Activated CD4-positive, alpha-beta T cell treated with anti-CD3 and anti-CD28 coated beads, Interleukin-2, amount 10 ng/mL, durations not matched to agents 24 days and 14 days (primary cell): ENCODE measurements at places on chromosomes 3 and 15. TPM values are rescaled to one million over a fixed set of nuclear protein-coding genes. Genes with fewer than 3 reads are reported as not detected.

- peaks cover 33% of the 10 kb centered on the region for H3K27me3 ChIP-seq
- peak overlapping the region; percentile 82 for H3K27ac ChIP-seq
- DNase-seq: no peak
- H3K4me3 ChIP-seq: peak overlapping the region; percentile 99
- H3K36me3 ChIP-seq: peaks cover 13% of the 10 kb centered on the region
Measured at GRCh38 chr3:97821287-97821773, 481 bp upstream of the CRYBG3 start.

DNA sequence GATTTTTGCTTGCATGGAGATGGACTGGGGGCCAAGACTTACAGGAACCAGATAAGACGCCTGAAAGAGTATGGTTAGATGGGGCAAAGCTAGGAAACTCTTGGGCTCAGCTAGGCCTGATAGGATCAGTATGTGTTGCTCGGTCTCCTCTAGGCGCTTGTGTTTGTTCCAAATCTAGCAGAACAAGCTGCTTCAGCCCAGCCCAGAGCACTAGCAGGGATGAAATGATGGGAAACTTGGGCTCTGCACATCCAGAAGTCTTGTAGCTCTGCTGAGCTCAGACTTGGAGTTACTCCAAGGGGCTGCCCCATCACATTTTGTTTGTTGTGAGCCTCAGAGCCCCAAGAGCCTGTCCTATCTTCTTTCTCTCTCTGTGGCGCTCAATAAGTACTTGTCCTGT is 34.7 kb downstream of the FOXL2 start:
- H3K36me3 ChIP-seq: no peaks in the 10 kb centered on the region
- no peak overlapping the region for H3K27ac ChIP-seq
- H3K4me1 ChIP-seq: peaks cover 6% of the 10 kb centered on the region

DNA sequence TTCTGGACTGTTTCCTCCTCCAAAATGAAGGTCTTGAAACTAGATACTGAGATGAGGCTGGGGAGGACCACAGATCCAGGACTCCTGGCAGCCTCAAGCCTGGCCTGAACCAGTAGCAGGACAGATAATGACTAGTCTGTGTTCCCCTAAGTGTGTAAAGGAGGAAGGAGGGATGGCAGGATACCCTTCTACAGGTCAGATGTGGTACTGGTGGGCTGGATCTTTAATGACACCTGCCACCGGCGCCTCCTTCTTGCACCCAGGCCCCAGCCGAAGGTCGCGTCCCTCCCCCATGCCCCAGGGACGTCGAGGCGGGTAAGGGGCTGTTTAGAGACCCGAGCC is 556 bp downstream of the USP19 start:
- peaks cover 32% of the 10 kb centered on the region for H3K36me3 ChIP-seq
- H3K27ac ChIP-seq: peak overlapping the region; percentile 87
- H3K4me3 ChIP-seq: peak overlapping the region; percentile 91
- peaks cover 8% of the 10 kb centered on the region for H3K4me1 ChIP-seq
- H3K27me3 ChIP-seq: no peaks in the 10 kb centered on the region
- DNase-seq: no peak

DNA sequence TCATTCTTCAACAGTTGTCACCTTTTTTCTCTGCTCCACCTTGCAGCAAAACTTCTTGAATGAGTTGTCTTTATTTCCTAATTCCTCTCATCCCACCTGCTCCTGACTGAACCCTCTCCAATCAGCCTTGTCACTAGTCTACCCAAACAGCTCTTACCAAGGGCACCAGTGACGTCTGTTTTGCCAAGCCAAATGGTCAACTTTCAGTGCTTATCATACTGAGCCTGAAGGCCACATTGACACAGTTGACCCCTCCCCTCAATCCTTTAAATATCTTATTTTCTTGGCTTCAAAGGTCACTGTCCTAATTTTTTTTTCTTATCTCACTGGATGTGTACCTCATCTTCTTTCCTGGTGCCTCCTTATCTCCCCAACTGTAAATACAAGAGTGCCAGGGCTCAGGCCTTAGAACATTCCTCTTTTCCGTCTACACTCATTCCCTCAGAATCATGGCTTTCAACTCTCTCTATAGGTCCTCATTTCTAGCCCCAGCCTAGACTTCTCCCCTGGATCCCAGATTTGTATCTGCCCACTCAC is 43.2 kb downstream of the CMTM8 start:
- H3K36me3 ChIP-seq: no peaks in the 10 kb centered on the region
- no peaks in the 10 kb centered on the region for H3K27me3 ChIP-seq

GRCh38 chr15:93664213-93664956 is 567.0 kb upstream of the MCTP2 start:
- H3K4me1 ChIP-seq: no peaks in the 10 kb centered on the region
- no peak overlapping the region for H3K27ac ChIP-seq
- H3K27me3 ChIP-seq: no peaks in the 10 kb centered on the region
- DNase-seq: no peak
- no peaks in the 10 kb centered on the region for H3K36me3 ChIP-seq

GOLGA6D gene
- not detected in 2 replicates for total RNA-seq

CHRM5 gene
- total RNA-seq: not detected in 2 replicates
